ENCODE measurements at places on chromosomes 2 and 18.

- no peak for DNase-seq
Observed at GRCh38 chr2:148259674-148260073, 238.8 kb downstream of the MBD5 start.

- DNase-seq: no peak
Observed at GRCh38 chr2:96131152-96131812, 7.0 kb downstream of the ASTL start.

GRCh38 chr2:99821039-99821438 is 321.4 kb downstream of the AFF3 start:
- no peak for DNase-seq

GRCh38 chr18:59906203-59906602 is 6.4 kb downstream of the PMAIP1 start:
- DNase-seq: no peak

DNA sequence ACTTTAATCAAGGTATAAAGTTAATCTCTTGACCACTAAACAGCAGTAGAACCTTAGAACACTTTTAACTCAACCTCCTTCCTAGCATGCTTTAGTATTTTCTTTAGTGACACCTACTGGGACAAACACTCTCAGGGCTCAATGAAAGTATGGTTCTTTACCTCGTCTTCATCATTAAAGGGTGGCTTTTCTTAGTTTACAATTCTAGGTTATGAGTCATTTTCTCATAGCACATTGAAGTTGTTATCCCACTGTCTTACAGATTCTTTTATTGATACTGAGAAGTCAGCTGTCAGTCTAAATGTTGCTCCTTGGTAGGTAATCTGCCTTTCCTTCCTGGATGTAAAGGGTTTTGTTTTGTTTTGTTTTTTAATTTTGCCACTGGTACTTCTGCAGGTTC is 38.0 kb downstream of the SIGLEC15 start:
- DNase-seq: no peak

GRCh38 chr2:114022360-114023085 is 132.6 kb downstream of the ACTR3 start:
- DNase-seq: no peak

GRCh38 chr2:128664499-128664971 is 345.9 kb upstream of the HS6ST1 start:
- DNase-seq: no peak

GRCh38 chr2:190646780-190647522 is 1.9 kb upstream of the NAB1 start:
- no peak for DNase-seq

DNA sequence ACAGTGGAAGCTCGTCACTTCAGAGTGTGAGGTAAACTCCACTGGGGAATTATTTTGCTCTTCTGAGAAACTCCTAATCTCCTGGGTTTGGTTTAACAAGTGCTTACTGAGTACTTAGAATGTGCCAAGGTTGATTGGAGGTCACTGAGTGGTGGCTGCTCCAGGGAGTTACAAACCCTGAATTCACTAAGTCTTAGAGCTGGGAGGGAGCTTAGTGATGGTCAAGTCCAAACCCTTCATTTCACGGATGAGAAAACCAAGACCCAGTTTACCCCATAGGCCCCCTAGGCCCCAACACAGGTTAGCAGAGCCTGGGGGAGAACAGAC is 52.0 kb downstream of the SLC4A5 start:
- no peak for DNase-seq

DNA sequence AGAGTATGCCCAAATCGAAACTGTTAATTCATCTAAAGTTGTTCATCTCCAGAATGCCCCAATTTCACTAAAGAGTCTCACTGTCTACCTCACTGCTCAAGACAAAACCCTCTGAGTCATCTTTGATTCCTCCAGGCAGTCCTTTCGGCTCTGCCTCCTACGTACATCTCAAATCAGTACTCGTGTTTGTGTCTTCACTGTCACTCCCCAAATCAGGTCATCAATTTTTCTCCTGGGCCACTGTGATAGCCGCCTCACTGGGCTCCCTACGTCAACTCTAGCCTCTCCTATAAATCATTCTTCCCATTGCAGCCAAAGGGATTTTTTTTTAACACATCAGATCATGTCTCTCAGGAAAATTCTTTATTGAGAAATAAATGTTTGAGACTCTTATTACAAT is 42.1 kb upstream of the TTC39C start:
- no peak for DNase-seq

- no peak for DNase-seq
Observed at GRCh38 chr18:59273759-59274532, 692 bp upstream of the RAX start.

GRCh38 chr18:5710235-5710634 is 166.4 kb upstream of the EPB41L3 start:
- DNase-seq: no peak

DNA sequence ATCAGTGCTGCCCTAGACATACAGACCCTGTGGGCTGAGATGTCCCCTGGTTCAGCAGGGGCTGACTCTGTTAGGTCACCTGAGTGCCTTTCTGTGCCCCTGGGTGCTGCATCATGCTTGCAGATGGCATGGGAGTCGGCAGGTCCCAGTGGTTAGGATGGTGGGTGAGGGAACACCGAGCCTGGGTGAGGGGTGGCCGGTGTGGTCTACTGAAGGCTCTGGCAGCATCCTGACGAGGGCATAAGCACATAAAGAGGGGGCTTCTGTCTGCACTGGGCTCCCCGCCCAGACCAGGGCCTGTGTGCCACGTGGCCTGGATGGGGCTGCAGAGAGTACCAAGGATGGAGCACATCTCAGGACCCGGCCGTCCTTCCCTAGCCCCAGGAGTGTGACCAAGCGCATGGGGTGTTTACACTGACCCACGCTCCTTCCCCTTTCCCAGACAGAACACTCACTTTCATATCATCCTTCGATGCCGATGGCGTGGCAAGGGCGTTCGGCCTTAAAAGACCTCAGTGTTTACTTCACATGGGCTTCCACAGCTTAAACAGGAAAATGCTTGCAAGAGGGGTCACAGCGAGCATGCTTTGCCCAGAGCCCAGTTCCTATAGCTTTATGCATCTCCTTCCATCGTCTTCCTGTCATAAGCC is 115.1 kb downstream of the STPG4 start:
- DNase-seq: no peak

DNA sequence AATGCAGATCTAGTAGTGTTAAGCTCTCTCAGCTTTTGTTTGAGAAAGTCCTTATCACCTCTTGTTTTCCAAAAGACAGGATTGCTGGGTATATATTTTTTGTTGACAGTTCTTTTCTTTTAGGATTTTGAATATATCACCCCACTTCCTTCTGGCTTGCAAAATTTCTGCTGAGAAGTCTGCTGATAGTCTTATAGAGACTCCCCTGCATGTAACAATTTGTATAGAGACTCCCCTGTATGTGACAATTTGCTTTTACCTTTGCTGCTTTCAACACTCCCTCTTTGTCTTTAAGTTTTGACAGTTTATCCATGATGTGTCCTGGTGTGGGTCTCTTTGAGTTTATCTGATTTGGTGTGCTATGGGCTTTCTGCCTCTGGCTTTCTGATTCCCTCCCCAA is 115.0 kb upstream of the CCDC85A start:
- DNase-seq: no peak

All from stimulated activated CD8-positive, alpha-beta memory T cell treated with anti-CD3 and anti-CD28 coated beads, Interleukin-4, amount 100 ng/mL, for 1 hour (primary cell).